Activated T-helper 9 cell treated with anti-CD3 and anti-CD28 coated beads, Interleukin-2, amount 50 U/mL, for 16 hours (primary cell): ENCODE measurements at places on chromosomes 16 and 17.

GRCh38 chr16:1790611-1791255 is 2.8 kb downstream of the IGFALS start:
- DNase-seq: no peak

DNA sequence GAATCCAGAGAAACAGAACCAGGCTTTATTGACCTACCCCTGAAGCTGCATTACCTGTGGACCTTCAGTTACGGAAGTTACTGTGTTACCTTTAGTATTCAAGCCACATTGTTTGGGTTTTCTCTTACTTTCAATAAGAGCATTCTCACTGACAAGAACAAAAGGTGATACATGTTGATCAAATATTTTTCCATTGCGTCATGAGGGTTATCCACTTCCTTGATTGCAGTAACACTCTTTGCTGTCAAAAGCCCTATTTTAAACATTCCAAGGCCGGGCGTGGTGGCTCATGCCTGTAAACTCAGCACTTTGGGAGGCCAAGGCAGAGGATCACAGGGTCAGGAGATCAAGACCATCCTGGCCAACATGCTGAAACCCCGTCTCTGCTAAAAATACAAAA is 28.6 kb upstream of the PAFAH1B1 start:
- no peak for DNase-seq

DNA sequence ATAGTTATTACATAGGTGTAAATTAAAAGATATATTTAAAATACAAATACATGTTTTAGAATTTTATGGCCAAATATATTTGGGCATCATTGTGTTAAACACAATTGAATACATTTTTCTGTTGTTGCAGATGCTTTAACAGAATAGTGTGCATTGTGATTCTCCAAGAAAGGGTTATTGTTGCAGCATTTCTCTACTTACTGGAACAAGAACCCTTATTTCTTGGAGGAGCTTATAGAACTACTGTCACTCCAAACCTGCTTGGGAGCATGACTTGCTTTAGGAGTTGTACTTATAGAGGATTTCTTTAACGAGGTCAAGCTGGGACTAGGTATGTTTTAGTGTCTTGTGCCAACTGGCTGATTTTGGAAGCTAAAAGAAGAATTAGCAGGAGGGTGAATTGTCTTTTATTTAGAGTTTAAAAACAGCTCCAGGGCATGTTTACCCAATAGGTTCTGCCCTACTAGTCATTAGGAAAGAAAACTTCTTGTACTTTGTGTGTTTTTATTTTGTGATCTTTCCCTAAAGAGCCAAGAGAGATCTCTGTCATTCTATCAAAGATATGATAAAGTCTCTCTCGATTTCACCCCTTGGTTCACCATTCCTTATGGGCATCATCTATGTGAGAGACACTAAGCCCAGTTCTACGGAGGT is 279.8 kb upstream of the SALL1 start:
- DNase-seq: no peak

GRCh38 chr17:59401274-59401673 is 69.8 kb downstream of the YPEL2 start:
- DNase-seq: no peak
